Hematopoietic multipotent progenitor cell treated with erythropoietin and hydrocortisone succinate and interleukin-3 and kit ligand, for 8 days (in vitro differentiated cells): ENCODE measurements at places on chromosomes 1 and 21.

DNA sequence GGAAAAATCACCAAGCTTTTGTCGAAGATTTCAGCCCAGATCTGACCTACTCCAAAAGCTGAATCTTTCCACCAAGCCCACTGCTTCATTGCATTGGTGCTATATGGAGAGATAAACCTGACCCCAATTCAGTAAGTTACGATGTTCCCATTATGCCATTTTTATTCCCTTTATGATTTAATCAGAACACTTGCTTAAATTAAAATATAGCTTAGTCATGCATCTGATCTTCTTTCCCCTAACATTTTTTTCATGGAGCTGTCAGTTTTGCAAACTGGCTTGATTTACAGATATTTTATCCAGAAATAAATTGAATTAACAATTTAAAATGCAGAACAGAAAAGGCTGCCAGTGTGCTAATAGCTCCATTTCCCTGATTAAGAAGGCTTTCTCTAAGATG lies 503.5 kb upstream of the C1orf87 start:
- DNase-seq = no peak

GRCh38 chr1:16076031-16076864 lies 2.8 kb upstream of the FAM131C start:
- DNase-seq = no peak

DNA sequence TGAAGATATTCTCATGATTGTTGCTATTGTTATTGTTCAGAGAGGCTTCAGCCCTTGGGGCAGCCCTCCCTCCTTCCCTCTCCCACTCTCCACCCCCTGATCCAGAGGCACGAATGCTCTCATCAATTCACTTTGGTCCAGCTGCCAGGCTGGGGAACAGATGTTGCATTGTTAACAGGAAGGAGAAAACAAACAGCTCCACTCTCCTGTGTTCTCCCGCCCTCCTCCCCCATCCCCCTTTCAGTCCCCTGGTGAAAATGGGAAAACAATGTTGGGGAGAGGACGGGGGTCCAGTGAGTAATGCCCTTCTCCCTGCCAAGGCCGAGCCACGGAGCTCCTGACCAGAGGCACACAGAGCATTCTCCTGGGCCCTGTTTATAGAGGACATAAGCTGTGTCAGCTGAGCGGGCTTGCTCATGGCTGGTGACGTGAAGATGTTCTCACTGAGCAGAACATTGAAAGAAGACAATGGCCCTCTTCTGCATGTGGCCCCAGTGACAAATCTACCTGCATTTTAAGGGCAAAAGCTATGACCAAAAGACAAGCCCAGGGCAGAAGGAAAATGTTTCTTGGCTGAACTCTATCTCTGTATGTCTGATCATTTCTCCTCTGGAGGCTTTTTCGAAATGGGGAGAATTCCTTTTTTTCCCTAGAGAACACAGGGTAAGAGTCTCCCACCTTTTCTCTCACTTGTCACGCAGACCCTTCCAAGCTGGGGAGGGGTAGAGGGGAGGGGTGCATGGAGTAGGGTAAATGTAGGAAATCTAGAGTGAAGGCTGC lies 111.7 kb downstream of the GLUL start:
- DNase-seq = no peak

DNA sequence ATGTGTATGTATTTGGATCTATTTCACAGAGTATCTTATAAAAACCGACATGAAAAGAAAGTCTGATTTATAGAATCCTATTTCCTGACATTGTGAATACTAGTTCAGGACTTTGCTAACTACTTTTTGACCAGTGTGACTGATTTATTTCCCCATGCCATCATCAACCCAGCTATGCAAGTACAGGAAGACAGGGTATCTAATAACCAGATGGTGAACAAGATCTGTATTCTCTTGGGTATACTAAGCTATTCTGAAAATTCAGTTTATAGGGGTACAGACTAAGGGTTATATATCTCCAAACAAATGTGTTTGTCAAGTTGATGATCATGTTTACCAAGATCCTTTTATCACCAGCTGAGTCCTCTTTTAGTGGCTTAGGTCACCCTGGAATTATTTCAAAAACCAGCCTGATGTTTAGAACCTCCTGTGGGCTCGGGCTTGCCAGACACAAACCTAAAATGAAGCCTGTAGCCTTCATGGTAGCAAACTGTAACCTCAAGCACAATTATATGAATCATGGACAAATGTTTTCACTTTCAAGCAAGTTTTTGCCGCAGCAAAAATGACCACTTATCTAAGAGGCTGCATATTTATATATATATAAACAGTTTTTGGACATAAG lies 185.1 kb downstream of the FGGY start:
- DNase-seq = no peak

GRCh38 chr1:11860587-11860986 lies 1.8 kb upstream of the NPPB start:
- no peak for DNase-seq

- DNase-seq = no peak
These were observed 868.0 kb downstream of the USP25 start for GRCh38 chr21:16597753-16598152.

DNA sequence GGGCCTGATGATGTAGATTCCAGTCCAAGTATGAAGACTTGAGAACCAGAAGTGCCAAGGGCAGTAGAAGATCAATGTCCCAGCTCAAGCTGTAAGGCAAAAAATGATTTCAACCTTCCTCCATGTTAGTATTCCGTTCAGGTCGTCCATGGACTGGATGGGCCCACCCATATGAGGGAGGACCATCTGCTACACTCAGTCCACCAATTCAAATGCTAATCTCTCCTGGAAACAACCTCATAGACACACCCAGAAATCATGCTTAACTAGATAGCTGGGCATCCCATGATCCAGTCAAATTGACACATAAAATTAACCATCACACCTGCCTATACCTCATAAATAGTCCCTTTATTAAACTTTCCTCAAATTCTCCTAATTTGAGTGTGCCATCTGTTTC lies 73.3 kb upstream of the NFASC start:
- no peak for DNase-seq

DNA sequence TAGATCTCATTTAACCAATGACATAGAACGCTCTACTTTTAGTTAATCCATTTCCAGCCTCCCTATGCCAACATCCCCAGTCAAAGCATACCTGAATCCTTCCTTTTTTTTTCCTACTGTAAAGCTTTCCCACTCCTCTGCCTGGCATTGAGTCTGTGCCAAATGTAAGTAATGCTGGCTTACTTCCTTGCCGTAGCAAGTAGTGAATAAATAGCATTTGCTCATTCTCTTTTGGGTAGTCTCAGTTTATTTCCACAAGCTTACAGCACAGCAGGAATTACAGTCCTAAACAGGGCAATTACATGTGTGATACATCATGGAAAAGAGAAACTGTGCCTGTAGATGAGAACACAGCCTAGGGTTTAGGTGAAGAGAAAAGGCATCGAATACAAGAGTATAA lies 352.6 kb upstream of the NEGR1 start:
- DNase-seq = no peak

GRCh38 chr1:221294242-221294641 lies 415.0 kb downstream of the HLX start:
- no peak for DNase-seq

- DNase-seq = no peak
These were observed 110.1 kb downstream of the OLFML2B start for GRCh38 chr1:161913482-161914140.

GRCh38 chr1:54358503-54359168 lies 47.6 kb downstream of the SSBP3 start:
- no peak for DNase-seq
